ENCODE measurements at places on chromosomes 1 and 21.

- DNase-seq, result no peak
Measured at GRCh38 chr1:169624912-169625311, 5.0 kb downstream of the SELP start.

DNA sequence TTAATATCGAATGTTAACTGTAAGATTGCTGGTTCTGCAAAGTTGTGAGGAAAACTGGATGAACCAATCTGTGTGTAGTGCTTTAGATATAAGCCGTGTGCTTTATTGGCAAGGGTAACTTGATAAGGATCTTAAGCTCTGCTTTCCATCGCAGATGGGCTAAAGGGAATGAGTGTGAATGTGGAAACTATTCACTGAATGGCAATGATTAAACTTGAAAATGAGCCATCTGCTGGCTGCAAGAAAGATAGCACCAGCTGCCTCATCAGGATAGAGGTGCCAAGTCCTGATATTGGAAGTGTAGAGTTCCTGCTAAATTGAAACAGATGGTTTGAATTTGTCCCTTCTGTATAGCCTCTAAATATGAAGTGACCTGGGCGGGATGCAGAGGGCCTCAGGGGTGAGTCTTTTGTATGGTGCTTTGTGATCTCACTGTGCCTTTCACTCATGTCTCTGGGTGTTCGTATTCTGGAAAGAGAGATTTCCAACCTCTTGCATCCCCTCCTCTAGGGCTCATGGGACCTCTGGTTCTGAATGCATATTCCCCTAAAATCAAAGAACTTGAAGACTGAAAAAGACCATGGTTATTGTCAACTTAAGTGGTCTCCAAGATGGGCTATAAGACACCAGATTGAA lies 9.2 kb downstream of the FCRL3 start:
- DNase-seq, result no peak

- DNase-seq, result no peak
Measured at GRCh38 chr1:92901699-92902405, 59.4 kb downstream of the DIPK1A start.

DNA sequence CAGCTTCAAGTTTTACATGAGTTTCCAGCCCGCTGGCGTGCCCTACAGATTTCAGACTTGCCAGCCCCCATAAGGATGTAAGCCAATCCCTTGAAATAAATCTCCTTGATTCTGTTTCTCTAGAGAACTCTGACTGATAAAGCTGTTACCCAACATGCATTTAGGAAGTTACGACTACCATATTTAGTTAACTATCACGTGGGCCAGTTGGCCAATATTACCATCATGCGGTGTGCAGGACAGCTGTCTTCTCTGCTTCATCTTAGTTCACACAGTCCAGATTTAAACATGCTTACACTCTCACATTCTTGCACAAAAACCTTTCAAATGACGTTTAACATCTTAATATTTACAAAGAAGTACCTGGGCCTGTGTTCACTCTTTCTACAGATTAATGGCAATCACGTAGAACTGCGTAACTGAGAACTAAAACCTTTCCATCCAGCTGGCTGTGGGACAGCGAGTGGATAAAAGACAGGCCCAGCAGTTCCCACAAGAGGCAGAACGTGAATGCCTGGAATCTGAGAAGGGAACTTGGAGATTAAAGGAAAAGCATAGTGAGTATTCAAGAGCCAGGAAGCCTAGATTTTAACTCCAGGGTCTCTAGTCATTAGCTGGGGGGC lies 20.8 kb downstream of the FAM177B start:
- no peak for DNase-seq

- DNase-seq, result no peak
Measured at GRCh38 chr1:21174654-21175323, 1.9 kb downstream of the EIF4G3 start.

GRCh38 chr1:232788235-232788872 lies 16.9 kb upstream of the MAP10 start:
- no peak for DNase-seq

GRCh38 chr1:93600663-93601062 lies 81.0 kb downstream of the BCAR3 start:
- no peak for DNase-seq

DNA sequence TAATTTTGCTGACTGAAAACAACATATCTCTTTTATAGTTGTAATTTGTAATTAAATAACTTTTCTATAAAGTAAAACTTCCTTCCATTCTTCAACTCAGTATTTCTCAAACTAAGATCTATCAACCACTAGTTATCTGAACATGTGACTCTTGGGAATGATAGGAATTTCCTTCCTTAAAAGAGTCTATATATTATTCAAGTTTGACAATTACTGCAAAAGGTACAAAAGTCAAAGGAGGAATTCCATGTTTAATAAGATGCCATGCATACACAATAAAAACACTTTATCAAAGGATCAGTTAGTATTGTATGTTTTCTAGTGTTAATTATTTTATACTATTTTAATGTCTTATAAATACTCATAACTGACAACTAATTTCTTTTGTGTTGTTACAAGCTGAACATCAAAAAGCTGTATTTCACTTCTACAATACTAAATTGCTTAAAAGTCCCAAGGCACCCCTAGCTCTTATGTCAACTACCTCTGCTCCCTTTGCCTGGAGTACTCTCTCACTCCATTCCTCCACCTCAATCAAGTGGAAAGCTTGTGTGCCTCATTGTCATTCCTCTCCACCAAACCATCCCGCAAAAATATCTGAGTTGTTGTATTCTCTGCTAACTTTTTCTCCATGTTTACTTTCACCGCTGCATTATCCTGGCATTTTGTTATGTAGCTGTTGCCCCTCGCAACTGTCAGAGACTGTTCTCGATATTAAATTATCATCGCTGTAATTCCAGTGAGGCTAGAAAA lies 67.9 kb downstream of the SLC44A5 start:
- DNase-seq, result no peak

- DNase-seq, result no peak
Measured at GRCh38 chr1:10901091-10901890, 104.8 kb upstream of the CASZ1 start.

DNA sequence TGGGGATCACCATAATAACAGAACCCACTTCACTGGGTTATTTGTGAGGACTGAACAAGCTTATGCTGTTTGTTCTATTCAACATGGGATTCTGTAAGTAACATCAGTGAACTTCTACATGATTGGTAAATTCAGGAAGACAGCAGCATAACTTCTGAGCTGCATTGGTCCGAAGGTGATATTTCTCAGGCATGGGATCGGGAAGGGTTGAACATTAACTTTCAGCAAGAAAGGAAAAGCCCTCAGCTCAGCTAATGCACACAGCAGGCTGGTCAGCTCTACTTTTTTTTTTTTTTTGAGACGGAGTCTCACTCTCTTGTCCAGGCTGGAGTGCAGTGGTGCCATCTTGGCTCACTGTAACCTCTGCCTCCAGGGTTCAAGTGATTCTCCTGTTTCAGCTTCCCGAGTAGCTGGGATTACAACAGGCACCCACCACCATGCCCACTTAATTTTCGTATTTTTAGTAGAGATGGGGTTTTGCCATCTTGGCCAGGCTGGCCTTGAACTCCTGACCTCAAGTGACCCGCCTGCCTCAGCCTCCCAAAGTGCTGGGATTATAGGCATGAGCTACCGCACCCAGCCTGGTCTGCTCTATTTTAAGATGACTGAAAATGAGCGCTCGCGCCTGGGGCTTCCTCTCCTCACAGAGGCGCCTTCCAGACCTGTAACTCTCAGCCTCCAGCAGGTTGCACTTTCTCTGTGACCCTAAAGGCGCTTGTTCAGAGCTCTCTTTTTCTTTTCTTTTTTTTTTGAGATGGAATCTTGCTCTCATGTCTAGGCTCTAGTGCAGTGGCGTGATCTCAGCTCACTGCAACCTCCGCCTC lies 42.2 kb downstream of the ECE1 start:
- no peak for DNase-seq

DNA sequence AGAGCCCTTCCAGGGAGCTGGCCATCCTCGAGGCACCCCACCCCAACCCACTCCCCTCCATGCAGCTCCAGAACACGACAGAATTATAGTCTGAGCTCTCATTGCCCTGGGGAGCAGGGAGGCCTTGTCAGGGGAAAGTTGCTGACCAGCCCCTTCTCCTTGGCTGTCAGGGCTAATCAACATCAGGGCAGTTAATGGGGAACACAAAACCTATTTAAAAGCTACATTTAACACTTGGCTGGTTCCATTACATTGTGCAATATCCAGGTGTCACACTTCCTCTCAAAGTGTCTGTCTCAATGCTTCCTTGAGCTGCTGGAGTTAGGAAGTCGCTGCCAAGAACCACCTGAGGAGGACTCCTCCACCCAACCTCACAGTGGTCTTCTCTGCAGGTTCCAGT lies 111.8 kb upstream of the GRIK3 start:
- DNase-seq, result no peak

DNA sequence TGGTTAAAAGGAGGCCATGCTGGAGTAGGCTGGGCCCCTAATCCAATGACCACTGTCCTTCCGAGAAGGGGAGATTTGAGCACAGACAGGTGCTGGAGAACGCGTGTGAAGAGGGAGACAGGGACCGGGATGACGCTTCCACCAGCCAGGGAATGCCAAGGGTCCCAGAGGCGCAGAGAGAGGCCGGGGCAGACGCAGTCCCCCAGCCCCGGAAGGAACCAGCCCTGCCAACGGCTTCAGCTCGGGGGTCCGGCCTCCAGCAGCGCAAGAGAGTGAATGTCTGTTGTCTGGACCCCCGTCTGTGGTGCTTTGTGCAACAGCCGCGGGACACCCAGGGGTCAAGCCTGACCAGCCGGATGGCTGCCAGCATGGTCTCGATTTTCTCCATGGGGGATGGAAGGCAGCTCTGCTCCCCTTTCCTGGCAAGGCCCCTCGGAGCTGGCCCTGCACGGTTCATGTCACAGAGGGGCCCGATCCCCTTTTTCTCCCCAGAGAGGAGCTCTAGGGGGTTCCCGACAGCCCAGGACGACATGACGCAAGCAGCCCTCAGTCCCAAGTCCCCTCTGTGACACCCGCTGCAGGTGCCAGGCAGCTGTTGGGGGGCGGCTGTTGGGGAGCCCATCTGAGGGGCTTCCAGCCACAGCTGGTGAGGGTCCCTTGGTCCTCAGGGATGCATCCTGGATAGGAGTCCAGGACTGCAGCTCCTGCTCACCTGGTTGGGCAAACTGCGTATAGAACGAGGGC lies 73.5 kb downstream of the SIK1 start:
- no peak for DNase-seq

DNA sequence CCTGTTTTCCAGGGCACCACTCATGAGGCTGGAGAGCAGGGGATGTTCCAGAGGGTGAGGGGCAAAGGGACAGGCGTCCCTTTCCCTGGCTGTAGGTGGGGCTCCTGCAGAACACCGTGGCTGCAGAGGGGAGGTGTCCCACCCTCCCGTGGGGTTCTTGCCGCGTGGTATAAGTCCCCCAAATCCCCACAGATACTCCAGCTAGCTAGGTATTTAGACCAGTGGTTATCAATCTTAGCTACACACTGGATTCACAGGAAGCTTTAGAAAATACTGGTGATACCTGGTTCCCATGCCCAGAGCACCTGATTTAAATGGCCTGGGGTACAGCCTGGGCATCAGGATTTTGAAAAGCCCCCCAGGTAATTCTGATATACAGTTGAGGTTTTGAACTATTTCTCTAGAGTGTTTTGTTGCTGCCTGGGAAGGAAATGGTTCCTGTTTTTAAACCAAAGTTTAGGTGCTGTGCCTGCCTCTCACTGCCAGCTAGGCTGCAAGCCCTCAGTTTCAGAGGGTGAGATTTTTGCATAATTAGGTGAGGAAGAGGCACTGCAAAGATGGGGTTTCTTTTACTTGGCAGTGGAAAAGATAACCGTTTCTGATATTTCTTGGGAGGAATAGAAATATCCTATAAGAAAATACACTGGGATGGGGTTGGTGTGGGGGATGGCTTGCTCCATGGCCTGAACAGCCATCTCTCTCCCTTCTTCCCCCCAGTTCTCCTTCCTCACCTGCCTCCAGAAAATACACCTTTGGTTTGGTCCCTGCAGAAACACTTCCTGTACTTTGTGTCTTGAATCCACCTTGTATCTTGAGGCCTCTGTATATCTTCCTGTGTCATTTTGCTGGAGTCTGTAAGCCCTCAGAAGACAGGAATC lies 51.7 kb downstream of the RASSF5 start:
- DNase-seq, result no peak

DNA sequence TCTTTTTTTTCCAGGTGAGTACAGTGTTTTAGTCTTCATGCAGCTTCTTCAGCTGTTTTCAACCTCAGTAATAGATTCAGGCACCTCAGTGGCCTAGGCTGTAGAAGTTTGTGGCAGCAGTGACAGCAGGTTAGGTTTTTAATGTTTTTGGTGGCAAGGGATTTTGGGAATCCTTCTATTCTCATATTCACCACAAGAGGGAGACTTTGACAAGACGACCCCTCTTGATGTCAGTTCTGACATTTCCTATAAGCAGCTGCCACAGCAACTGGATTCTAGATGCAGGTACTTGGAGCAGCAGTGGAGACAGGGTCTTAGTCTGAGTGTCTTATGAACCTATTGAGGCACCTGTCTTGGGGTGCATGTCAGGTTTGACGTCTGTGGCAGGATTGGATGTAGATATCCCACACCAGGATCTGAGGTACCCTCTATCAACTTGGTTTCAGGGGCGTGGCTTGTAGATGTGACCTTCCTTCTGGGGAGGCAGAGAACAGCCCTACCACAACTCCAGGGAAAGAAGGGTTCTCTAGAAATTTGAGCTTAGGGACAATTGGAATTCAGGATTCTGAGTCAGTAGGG lies 1104.2 kb upstream of the TMPRSS15 start:
- no peak for DNase-seq

GRCh38 chr1:19151537-19151936 lies 58.5 kb downstream of the UBR4 start:
- no peak for DNase-seq

GRCh38 chr1:155196893-155197638 lies 10.6 kb downstream of the THBS3 start:
- DNase-seq, result no peak

GRCh38 chr1:912740-913301 lies 10.9 kb upstream of the SAMD11 start:
- no peak for DNase-seq

- no peak for DNase-seq
Measured at GRCh38 chr1:80447526-80447925, 1353.2 kb upstream of the ADGRL2 start.

GRCh38 chr1:147611021-147611426 lies 59.3 kb downstream of the ACP6 start:
- DNase-seq, result no peak

DNA sequence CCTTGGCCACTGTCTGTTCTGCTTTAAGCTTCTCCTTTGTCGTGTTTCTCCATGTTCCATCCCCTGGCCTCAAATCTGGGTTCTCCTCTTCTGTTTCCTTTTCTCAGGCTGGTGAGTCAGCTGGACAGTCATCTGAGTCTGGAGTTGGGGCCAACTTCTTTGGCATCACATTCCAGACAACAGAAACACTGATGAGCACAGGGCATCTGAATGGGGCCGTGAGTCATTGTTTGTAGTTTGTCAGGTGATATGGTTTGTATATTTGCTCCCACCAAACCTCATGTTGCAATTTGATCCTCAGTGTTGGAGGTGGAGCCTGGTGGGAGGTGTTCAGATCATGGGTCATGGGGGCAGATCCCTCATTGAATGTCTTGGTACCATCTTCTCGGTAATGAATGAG lies 14.3 kb upstream of the OLIG2 start:
- DNase-seq, result no peak

- no peak for DNase-seq
Measured at GRCh38 chr1:6582370-6582769, 2.6 kb downstream of the ZBTB48 start.

Measured in nucleus accumbens (tissue), 56 donors.